ENCODE measurements at places on chromosomes 4 and X.

GRCh38 chr4:168886351-168886750, 123.7 kb downstream of the CBR4 start:
- DNase-seq = no peak

DNA sequence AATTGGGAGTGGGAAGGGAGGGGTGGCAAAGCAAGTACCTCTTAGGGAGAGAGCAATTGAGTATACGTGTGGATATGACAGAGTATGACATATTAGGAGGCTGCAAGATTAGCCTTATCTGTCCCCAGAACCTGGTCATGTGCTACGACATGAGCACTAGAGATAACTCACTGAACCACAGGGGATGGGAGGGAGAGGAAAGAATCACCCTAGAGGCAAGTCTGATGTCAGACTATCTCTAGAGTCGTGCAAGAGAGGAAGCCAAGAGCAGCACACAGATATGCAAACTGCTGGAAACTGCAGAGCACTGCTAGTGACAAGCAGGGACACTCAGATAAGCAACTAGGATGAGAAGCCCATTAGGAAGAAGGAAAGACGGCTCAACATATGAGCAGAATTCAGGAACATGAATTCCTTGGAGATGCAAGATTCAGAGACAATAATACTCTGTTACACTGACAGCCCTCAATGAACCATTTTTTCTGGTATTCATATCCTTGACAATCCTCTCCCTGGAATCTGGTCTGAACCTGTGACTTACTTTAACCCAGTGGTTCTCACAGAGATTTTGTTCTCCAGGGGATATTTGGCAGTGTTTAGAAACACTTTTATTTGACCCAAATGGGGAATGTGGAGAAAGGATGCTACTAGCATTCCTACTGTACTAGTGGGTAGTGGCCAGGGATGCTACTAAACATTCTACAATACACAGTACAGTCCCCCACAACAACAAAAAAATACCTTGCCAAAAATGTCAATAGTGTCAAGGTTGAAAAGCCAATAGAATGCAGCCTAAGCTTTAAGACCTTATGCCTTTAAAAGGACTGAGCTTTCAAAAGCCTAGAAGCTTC, 84.0 kb upstream of the BMP2K start:
- no peak for DNase-seq

DNA sequence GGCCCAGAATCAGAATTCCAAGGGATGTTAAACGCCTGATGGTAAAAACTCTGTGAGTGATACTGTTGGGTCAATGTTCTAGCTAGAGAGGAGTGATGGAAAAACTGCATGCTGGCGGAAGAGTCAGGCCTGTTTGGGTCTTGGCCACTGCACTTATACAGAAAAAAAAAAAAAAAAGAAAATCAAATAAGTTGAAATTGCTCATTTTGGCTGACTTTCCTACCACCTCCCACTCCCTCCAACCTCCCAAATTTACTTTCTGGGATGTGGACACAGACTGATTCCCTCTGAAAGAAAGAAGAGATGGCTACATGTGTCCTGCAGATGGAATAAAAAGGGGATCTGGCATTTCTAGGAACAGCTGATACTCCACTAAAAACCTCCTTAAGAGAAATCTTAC, 234.1 kb upstream of the GIMD1 start:
- DNase-seq = no peak

DNA sequence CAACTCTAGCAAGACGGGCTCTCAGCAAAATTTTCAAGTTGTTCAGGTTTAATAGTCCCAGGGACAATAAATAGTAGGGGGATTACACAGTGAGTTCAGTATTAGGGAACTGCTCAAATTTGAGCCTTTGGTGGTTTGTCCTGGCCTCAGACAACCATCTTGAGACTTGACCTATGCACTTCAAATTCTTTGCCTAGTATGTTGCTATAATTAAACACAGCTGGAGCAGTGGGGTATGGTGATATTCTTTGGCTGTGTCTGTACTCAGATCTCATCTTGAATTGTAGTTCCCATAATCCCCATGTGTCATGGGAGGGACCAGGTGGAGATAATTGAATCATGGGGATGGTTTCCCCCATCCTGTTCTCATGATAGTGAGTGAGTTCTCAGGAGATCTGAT, 43.3 kb upstream of the TEX13A start:
- no peak for DNase-seq
